Naive thymus-derived CD4-positive, alpha-beta T cell (primary cell): ENCODE measurements at places on chromosomes 11 and 22. TPM values are rescaled to one million over a fixed set of nuclear protein-coding genes. Genes with fewer than 3 reads are reported as not detected.
A peak's percentile ranks its signal among the peaks of the same experiment; 100 is the strongest.

Gene VSIG2
- 0.78 TPM for total RNA-seq

Gene MS4A3
- total RNA-seq = not detected in 2 replicates

Gene APOL5
- not detected for total RNA-seq

Gene OR52I1
- total RNA-seq = not detected

Gene MYRF
- total RNA-seq = 0.19 TPM

Gene CNTF
- total RNA-seq = 2.9 TPM

Gene LINC01488
- total RNA-seq = not detected

Gene EFEMP2
- total RNA-seq = 16.0 TPM

Gene KCNK4
- total RNA-seq = 0.42 TPM

Gene SLC22A9
- not detected for total RNA-seq

Gene ADM2
- 4.0 TPM for total RNA-seq

Gene TMEM191C
- 4.7 TPM for total RNA-seq

DNA sequence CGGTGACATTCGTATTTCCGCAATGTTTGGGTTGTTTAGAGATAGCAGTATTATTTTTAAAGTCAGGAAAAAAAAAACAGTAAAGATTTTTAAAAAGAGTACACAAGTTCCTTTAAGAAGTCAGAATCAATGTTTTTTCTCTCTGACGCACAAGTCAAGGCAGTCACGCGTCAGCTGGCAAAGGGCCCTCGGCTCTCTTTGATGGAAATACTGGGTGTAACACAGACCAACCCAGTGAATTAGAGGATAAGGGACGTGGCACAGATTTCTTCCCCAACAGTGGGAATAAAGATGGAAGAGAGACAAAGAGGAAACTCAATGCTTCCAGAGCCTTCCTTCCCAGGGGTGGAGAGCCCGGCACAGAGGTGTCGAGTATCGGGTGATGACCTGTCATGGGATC, 13.4 kb downstream of the ASCC2 start:
- no peak for DNase-seq

- peak; percentile 5 for DNase-seq
These were observed 1.0 kb downstream of the FJX1 start for GRCh38 chr11:35619116-35619854.

GRCh38 chr22:36856121-36856791, 4.5 kb upstream of the NCF4 start:
- peak; percentile 98 for DNase-seq

GRCh38 chr11:118715837-118716260, 36.4 kb upstream of the TREH start:
- DNase-seq = no peak

- DNase-seq = no peak
These were observed 429.0 kb downstream of the BRD1 start for GRCh38 chr22:49398646-49399045.

GRCh38 chr22:31977939-31978338, 33.6 kb downstream of the YWHAH start:
- DNase-seq = no peak

GRCh38 chr11:284105-285020, 4.6 kb upstream of the PGGHG start:
- DNase-seq = no peak

GRCh38 chr11:14306481-14306880, 52.5 kb downstream of the RRAS2 start:
- DNase-seq = no peak

DNA sequence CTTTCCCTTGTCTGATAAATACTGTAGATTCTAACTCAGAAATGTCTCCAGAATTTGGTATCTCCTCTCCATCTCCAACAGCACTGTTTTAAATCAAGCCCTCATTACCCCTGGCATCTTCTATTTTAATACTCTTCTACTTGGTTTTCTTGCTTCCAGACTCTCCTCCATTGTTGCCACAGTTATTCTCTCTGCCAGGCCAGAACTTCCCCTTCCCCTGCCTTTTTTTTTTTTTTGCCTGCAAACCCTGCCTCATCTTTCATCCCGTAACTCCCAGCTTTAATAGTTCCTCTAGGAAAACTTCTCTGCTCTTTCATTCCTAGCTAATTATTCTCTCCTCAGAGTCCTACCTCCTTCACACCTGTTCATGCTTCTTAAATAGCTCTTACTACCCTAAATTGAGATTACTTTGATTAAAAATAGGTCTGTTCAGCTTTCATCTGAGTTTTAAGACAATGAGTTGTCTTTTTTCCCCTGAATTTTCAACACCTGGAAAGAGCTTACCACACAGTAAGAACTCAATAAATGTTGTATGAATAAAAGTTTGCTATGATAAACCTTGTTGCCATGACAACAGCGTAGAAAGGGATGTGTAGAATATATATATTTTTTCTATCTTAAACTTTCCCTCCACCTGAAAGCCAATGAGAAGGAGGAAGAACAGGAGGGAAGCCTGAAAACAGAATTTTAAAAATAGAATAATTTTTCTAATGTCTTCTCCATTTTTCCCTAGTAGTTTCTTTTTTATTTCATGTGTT, 3.6 kb downstream of the IL18 start:
- DNase-seq = no peak

GRCh38 chr22:44787832-44788231, 35.5 kb downstream of the ARHGAP8 start:
- DNase-seq = no peak

- no peak for DNase-seq
These were observed 7.0 kb downstream of the UNC93B1 start for GRCh38 chr11:67996622-67997474.

GRCh38 chr11:75236062-75236461, 4.5 kb upstream of the TPBGL start:
- no peak for DNase-seq

DNA sequence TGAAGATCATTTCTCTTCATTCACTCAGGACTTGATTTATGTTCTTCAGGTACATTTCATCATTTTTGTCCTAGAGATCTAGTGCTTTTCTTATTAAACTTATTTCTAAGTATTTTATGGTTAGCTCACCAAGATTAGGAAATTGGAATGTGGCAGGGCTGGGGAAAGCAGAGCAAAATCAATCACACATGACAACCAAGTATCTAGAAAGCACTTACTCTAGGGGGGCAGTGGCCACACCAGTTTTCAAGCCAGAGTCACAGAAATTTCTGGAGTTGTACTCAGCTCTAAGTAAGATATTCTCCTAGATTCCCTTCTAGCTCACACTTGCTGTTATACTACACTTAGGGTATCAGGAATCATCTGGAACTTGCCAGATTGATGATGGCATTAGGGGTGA, 33.3 kb upstream of the MYEOV start:
- no peak for DNase-seq

DNA sequence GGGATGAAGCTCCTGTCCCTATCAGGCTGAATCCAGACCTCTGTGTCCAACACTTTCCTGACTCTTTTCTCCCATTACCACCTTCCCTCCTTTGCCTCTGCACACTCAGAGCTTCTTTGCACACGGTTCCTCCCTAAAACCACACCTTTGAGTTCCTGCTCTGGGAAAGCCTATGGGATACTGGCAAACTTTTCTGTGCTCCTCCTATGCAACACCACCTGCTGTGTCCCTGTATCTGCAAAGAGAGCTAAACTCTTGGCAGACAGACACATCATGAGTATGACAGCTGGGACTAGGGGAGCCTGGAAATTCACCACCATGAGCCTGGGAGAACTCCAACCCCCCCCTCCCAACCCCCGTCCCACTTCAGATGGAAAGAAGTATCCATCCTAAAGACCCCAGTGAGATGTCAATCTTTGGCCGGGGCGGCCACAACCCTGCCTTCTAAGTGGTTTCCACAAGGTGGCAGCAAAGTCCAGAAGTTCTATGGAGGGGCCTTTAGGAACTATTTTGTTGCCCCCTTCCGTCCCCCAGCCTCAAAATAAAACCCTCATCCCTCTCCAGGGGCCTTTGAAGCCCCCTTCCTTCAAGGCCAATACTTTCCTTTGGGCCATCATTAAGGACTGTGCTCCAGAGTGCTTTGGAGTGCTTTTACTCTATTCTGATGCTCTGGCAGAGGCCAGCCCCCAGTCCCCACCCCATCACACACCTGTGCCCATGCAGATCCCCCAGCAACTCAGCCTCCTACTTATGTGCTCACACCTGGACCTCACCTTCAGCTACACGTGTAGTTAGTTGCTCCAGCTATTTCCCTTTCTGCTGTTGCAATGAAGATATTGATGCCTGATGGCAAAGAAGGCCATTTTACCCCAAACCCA, 19.4 kb downstream of the HTR3A start:
- DNase-seq = no peak

- no peak for DNase-seq
These were observed 119.7 kb downstream of the RCN1 start for GRCh38 chr11:32210556-32210955.

DNA sequence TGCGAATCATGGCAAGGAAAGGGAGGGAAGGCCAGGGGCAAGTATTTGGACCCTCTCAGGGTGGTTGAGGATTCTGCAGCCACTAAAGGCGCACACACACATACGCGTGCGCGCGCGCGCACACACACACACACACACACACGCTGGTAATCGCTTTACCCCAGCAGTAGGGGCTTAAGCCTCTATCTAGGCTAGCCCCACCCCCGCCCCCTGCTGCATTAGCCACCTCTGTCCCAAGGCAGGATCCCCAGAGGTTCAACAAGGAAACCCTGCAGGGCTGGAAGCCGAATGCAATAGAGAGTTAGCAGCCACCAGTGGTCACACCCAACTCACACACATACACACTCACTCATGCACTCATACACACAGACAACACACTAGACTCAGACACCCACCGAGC, 28.6 kb upstream of the ELFN2 start:
- no peak for DNase-seq

DNA sequence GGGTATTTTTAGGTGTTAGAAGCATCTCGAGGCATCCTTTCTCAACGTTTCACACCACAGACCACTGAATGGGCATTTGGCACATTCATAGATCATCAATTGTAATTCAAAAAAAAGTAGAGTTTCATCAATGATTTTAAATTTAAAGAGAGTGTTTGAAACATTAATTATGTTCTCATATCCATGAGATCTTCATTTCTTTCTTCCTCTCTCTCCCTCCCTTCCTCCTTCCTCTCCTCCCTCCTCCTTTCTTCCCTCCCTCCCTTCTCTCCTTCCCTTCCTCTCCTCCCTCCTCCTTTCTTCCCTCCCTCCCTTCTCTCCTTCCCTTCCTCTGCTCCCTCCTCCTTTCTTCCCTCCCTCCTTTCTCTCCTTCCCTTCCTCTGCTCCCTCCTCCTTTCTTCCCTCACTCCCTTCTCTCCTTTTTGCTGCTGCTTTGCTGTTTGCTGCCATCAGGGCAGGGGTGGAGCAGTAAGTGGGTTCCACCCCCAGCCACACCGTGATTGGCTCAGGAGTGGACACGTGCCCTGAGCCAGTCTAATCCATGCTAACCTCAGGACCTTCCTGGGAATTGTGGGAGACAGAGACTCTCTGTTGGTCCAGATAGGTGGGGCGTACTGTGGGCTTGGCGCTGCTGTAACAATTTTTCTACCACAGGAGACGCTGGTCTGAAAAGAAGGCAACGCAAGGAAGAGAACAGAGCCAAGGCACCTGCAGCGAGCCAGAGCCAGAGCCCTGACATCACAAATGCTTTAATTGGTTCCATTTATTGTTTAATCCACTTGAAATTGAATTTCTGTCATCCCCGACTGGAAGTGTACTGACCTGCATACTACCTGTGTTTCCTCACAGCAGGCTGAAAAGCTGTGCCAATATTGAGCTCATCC, 33.7 kb upstream of the APOBEC3A start:
- DNase-seq = no peak

- DNase-seq = no peak
These were observed 1066.9 kb downstream of the BRD1 start for GRCh38 chr22:48760481-48761390.

DNA sequence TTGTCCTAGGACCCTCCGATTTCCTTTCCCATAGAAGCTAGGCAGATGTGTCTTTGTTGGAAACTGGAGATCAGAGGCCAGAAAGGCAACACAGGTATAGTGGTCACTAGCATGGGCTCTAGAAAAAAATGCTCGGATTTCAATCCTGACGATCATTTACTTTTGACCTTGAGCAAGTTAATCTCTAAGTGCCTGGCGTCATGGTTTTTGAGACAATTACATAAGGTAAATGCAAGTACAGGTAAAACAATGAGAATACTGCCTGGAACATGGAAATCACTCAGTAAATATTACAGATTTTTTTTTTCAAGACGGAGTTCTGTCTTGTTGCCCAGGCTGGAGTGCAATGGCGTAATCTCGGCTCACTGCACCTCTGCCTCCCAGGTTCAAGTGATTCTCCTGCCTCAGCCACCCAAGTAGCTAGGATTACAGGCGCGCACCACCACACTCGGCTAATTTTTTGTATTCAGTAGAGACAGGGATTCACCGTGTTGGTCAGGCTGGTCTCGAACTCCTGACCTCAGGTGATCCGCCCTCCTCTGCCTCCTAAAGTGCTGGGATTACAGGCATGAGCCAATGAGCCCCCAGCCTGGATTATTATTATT, 1.1 kb upstream of the DENND5A start:
- no peak for DNase-seq

- DNase-seq = no peak
These were observed 6.1 kb upstream of the B3GAT1 start for GRCh38 chr11:134417871-134418840.

GRCh38 chr11:96424693-96425092, 34.9 kb downstream of the JRKL start:
- no peak for DNase-seq

DNA sequence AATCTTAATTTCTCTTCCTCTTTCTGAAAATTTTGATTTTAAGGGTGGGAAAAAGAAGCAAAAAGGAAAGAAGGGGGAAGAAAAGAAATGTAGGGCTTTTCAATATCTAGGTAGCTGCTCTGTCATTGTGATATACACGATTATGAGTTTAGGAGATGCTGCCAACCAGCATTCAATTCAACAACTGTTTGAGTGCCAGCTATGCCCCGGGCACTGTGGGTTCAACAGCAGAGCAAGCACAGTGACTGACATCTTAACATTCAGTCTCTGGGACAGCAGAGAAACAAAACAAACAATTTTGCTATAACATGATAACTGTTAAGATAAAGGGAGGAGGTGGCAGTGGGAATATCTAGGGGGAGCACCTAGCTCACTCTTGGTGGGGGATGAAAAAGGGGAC, 91.6 kb downstream of the DBX1 start:
- no peak for DNase-seq

DNA sequence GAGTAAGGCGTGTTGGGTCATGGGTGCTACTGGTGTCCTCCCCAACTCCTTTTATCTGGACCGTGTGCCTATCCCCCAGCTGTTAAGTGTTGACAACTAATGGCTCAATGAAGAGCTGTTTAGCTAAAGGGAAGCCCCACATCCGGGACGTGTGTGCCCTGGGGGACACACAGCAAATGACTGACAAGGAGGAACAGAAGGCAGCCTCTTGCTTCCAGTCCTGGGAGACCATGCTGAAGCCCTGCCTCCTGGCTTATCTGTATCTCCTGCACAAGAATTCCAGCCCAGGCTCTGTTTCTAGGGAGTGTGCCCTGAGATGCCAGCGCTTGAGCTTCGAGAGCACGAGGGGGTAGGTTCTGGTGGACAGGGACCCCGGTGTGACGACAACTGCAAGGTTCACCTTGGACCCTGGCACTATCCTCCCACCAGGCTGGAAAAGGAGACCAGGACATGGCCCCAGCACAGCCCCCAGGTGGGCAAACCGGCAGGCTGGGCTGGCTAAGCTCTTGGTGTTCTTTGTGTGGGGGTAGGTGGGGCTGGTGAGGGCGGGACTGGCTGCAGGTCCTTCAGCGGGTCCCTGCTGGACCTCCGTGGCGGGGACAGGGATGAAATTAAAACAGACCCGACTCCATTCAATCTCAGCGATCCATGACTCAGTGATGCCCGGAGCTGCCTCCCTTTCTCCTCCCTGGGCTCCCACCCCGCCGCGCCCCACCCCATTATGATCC, 21.0 kb downstream of the ASCL2 start:
- no peak for DNase-seq

- no peak for DNase-seq
These were observed at the start of gene NXPE2 for GRCh38 chr11:114678125-114679036. TSS of gene NXPE2 (plus strand) at chr11:114678527. CDS start at chr11:114678576, 49 bp downstream.

GRCh38 chr22:29275819-29276565, 7.9 kb downstream of the EWSR1 start:
- DNase-seq = no peak
